ENCODE measurements at places on chromosomes 6 and 20. TPM values are rescaled to one million over a fixed set of nuclear protein-coding genes. Genes with fewer than 3 reads are reported as not detected.

The PPP1R3G gene
- total RNA-seq = 2.0 TPM

The SLC26A8 gene
- total RNA-seq = 0.08 TPM

The EFCAB8 gene
- total RNA-seq = not detected

The HTR1E gene
- total RNA-seq = not detected

The PCK1 gene
- 0.13 TPM for total RNA-seq

The CCN6 gene
- not detected for total RNA-seq

The PACRG gene
- 0.13 TPM for total RNA-seq

The MUC22 gene
- total RNA-seq = not detected

The SGK2 gene
- 6.7 TPM for total RNA-seq

The C6orf52 gene
- 1.6 TPM for total RNA-seq

The HLA-DRB5 gene
- not detected for total RNA-seq

The TREML2 gene
- not detected for total RNA-seq

The NPEPL1 gene
- 27.3 TPM for total RNA-seq

The ELOVL2 gene
- 5.9 TPM for total RNA-seq

The ECT2L gene
- total RNA-seq = not detected

The RIMS4 gene
- total RNA-seq = 1.8 TPM

The GLP1R gene
- not detected for total RNA-seq

The VWA7 gene
- total RNA-seq = 0.72 TPM

The NRSN1 gene
- not detected for total RNA-seq

The DHX16 gene
- total RNA-seq = 27.0 TPM

The IRF4 gene
- total RNA-seq = 0.46 TPM

The TXLNB gene
- not detected for total RNA-seq

The PNPLA1 gene
- total RNA-seq = not detected

The OTOR gene
- not detected for total RNA-seq

The SAMHD1 gene
- 9.2 TPM for total RNA-seq

The SLC12A5 gene
- total RNA-seq = 13.8 TPM

The RIPOR2 gene
- 0.46 TPM for total RNA-seq

The HRH3 gene
- total RNA-seq = not detected

The PDSS2 gene
- 5.7 TPM for total RNA-seq

The OXT gene
- total RNA-seq = not detected

The CST5 gene
- total RNA-seq = not detected

The SLC16A10 gene
- 0.35 TPM for total RNA-seq

The PHF20 gene
- total RNA-seq = 37.8 TPM

The LTB gene
- 0.53 TPM for total RNA-seq

The SLC22A2 gene
- total RNA-seq = 0.15 TPM

The PLN gene
- total RNA-seq = not detected

The TREM1 gene
- 0.17 TPM for total RNA-seq

The DXO gene
- 13.3 TPM for total RNA-seq

The SLC2A10 gene
- total RNA-seq = not detected

The BMP2 gene
- total RNA-seq = 0.29 TPM

The FRS3 gene
- 2.9 TPM for total RNA-seq

The C6orf15 gene
- not detected for total RNA-seq

The CDSN gene
- total RNA-seq = 0.05 TPM

The PSORS1C1 gene
- 4.2 TPM for total RNA-seq

The RAMACL gene
- 0.11 TPM for total RNA-seq

The GTSF1L gene
- total RNA-seq = not detected

The LGSN gene
- 2.7 TPM for total RNA-seq

The NKX2-2 gene
- total RNA-seq = not detected

The NFATC2 gene
- 9.3 TPM for total RNA-seq

The NAPB gene
- 3.3 TPM for total RNA-seq

The ZGPAT gene
- 25.0 TPM for total RNA-seq

The PSMA7 gene
- total RNA-seq = 481 TPM

The FOXO3 gene
- 11.2 TPM for total RNA-seq

The LRRN4 gene
- total RNA-seq = not detected
